ENCODE measurements at places on chromosomes 13 and 19.

DNA sequence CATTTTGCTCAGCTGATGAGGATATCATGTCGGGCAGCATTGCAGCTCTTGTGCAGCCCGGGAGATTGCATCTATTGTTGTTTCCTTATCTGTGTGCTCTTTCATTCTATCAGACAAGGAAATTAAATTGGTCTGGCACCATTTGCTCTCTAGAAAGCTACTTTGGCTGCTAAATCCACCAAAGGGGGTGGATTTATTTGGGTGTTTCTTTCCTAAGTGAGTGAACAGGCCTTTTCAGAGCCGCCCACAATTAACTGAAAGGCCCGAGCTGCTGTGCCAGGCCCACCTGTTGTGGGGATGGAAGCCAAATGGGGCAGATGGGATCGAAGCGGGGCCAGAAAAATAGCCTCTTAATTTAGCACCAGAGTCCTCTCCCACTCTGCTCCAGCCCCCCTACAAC is 99.4 kb downstream of the DNAJC15 start:
- DNase-seq: no peak

DNA sequence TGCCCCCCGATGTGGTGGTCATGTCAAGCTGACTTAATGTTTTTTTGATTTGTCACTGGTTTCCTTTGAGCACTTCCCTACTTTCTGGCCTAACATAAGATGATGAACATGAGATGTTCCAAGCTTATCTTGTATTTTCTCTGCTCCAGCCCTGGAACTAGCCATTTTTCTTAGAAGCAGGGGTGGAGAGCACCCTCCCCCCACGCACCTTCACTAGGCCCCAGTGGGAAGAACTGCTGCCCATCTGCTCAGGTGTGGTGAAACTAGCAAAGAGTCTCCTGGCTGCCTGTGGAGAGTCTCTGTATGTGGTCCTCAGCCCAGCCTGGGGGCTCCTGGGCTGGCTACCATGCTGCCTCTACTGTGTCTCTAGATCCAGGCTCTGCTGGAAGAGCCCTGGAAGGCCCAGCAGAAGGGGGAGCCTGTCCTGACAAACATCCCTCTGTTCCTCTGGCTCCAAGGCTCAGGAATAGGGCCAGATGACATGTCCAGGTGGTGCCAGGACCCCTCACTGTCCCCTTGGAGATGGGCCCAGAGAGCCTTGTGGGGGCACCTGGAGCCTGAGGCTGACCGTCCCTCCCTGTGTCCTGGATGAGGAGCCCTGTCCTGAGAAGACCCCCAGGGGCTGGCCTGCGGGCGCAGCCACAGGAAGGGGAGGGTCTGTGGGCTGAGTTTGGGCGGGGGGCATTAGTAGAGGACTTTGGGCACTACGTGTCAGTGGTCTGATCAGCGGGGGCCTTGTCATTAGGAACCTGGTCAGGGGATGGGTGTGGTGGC is 4.8 kb upstream of the ZNF14 start:
- no peak for DNase-seq

DNA sequence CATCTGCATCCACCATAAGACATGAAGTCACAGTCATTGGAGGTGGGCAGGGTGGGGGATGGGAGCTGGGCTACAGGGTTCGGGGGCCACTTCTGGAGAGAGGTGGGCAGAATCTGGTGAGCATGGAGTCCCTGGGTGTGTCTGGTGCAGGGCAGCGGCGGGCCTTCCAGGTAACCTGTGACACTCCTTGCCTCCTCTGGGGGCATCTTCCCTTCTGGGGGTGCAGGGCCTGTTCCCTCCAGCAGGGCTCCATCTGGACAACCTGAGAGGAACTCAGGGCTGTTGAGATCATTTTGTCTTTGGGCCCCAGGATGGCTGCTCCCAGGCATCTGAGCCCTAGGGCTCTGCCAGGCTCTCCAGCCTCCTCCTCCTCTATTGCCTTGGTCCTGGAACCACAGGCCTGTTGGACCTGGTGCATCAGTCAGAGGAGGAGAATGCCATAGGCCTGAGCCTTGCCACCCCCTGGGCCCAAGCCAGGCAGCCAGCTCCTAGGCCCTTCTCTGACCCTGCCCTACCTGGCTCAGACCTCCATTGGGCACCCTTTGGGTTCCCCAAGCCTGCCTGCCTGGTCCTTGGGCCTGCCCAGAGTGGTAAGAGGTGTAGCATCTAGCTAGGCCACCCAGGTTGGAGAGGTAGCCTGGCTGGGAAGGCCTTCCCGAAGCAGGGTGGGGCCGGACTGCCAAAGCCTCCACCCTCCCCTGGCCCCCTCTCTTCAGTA is 13.4 kb downstream of the LYL1 start:
- no peak for DNase-seq

DNA sequence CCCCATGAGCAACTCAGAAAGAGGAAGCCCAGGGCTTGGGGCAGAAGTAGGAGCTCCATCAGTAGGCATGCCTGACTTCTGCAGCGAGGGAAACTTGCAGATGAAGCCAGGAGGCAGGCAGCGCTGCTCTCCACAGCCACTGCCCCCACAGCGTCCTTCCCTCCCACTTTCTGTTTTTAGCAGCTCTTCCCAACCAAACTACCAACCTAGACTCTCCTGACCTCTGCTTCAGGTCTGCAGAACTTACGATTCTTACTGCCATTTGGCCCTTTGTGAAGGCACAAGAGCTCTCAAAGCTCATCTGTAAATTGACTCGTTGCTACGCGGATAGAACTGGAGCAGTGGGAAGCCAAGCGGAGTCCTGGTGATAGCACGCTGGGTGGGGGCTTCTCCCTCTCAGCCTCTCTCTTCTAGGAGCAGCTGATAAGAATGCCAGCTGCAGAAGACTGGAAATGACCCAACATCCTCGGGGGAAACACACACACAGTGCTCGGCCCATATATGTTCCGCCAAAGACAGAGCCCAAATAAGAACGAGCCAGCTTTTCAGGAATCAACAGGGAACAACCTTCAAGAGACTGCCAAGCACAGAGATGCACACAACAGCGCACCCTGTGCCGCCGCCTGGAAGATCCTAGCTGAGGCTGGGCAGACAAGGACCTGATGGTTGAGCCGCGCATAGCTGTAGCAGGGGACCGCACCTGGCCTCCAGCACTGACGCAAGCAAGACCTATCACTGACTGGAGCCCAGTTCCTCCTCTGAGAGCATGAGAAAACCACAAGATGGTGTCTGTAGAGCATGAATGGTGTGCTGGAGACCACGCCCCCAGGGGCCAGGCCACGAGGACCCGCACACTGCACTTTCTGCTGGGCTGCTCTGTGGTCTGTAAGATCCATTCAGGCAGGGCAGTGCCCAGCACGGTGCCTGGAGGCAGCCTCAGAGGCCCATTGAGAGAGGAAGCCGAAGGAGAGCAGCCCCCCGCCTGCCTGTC is 15.9 kb upstream of the SLC35E1 start:
- no peak for DNase-seq

DNA sequence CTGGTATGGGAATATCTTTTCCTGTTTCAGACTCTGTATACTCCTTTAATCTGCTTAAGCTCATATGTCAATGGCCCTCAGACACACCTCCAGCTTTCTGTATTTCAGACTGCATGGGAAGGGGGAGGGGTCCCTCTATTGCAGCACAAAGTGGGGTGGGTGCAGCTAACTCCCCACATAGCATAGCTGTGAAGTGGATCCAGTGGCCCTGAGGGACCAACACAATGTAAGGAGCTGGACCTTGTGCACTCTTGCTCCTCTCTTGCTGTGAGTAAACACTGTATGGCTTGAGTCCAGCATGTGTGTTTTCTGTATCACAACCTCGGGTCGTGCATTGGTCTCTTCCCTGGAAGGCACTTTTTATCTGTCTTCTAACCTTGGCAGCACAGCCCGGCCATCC is 669.9 kb downstream of the PCDH9 start:
- no peak for DNase-seq

GRCh38 chr13:39451860-39452301 is 151.1 kb downstream of the LHFPL6 start:
- no peak for DNase-seq

DNA sequence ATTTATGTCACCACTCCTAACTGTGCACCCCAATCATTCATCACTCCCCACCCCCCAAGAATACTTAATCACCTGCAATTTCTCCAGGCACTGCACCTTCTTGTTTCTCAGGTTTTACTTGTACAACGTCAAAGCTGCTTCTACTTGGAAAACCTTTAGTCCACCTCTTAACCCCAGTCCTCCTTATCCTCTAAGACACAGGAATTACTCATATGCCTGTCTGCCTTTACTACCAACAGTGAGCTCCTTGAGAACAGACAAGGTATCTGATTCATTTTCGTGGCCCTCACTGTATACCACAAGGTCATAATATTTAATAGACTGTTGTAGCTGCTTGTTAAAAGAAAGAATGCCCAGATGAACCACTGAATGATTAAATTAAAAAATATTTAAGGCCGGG is 21.0 kb upstream of the NDFIP2 start:
- DNase-seq: no peak

DNA sequence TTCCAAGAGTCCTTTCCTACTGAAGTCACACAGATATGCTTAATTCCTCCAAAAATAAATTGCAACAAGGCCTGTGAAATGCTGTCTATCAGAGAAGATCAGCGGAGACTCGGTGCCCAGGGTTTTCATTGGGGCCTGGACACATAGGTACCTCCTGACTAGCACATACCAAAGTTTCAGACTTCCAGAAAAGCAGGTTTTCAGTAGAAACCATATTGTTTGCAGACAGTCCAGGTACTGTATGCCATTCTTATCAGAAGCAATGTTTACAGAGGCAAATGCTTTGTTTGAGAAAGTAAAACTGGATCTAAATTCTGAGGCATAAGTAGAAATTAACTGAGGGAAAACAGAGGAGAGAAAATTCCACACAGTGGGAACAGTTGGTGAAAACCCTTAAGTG is 12.8 kb downstream of the ZNF229 start:
- DNase-seq: no peak

DNA sequence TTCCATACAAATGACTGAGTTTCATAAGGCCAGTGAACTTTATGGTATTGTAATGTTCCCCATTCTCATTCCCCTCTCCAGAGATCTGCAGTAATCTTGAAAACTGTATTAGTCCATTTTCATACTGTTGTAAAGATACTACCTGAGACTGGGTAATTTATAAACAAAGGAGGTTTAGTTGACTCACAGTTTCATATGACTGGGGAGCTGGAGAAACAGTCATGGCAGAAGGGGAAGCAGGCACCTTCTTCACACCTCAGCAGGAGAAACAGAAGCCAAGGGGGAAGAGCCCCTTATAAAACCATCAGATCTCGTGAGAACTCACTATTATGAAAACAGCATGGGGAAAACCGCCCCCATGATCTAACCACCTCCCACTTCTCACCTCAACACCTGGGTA is 318.7 kb upstream of the KLF12 start:
- no peak for DNase-seq

DNA sequence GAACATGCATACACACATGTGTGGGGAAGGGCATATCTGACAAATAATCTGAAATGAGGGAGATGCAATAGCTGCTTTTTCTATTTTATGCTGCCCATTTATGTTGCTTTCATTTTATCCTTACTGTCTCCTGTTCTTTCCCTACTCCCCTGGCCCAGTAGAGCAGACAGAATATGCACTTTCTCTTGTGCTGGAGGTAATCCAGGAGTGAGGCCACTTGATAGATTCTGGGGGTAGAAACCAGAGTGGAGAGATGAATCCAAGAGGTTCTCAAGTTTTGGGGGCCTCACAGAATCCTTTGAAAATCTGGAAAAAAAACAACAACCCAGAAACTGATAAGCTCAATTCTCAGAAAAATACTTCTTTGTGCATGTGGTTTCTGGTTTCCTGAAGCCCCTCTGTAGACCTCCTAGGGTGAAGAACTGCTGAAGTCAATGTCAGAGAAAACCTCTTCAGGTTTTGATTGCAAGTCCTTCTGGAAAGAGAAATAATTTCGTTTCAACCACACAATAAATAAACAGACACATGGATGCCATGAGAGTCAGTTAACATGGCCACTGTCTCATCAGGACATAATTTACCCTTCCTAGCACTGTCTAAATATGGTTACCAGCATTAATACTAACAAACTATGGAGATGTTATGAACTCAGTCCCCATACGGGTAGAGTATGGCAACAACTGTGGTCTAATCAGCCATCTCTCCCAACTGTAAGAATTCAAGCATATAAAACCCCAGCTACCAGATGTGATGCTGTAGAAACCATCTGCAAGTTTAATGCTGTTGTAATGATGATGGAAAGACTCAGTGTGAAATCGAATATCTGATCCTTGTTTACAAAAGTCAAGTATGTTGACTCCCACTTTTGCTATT is 355.6 kb downstream of the SLC7A1 start:
- DNase-seq: no peak

DNA sequence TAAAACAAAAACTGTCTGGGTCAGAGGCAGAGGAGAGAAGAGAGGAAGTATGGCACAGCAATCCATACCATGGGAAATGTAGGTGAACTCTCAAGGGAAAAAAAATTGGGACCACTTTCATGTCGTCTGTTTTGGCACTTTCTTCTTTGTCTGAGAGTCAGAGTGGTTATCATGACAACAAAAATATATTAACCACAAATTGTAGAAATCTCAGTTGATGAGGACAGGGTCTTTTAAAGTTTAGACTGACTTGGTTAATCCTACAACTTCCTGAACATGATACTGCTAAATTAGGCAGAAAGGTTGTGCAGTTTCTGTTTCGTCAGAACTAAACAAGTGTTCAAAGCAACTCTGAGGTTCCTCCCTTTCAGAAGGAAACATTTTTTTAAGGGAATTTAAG is 15.2 kb downstream of the KLF5 start:
- DNase-seq: no peak

DNA sequence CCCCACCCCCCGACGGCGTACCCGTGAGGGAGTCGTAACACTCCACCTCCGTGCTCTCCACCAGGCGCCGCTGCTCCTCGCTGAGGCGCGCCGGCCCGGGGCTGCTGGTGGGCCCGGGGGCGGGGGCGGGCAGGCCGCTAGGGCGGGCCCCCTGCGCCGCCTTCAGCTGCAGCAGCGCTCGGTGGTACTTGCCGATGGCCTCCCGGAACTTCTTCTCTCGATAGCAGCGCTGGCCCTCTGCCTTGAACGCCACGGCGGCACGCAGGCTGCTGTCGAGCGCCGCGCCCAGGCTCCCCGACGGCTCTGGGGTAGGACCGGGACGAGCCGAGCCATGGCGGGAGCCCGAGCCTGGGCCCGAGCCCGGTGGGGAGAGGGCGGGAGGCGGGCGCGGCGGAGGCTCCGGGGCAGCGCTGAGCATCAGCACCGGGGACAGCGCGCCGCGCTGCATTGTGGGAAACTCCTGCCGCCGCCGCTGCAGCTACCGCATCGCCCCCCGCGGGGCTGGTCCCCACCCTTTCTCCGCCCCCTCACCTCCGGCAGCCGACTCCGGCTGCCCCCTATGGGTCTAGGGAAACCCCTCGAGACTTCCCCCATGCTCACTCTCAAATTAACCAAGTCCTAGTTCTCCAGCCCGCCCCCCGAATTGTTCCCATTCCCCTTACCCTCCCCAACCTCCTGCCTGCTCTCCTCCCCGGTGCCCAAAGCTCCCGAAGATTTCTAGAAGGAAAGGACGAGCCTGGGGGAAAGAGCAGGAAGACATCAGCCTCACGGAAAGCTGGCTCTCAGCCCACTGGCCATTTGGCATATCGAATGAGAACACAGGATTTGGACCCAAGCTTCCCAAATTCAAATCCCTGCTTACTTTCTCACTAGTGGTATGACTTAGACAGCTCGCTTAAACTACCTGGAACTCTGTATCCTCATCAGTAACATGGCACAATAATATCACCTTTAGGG is at the start of gene TTC9B:
Gene TTC9B (minus strand): TSS at position 451 of the 957 bp plus-strand sequence. CDS start 3 bp downstream, at position 448.
- DNase-seq: no peak

All from activated T-helper 1 cell treated with anti-CD3 and anti-CD28 coated beads, Interleukin-2, amount 50 U/mL, for 16 hours (primary cell).